ENCODE measurements at places on chromosomes 7 and 10. TPM values are rescaled to one million over a fixed set of nuclear protein-coding genes. Genes with fewer than 3 reads are reported as not detected.

DNA sequence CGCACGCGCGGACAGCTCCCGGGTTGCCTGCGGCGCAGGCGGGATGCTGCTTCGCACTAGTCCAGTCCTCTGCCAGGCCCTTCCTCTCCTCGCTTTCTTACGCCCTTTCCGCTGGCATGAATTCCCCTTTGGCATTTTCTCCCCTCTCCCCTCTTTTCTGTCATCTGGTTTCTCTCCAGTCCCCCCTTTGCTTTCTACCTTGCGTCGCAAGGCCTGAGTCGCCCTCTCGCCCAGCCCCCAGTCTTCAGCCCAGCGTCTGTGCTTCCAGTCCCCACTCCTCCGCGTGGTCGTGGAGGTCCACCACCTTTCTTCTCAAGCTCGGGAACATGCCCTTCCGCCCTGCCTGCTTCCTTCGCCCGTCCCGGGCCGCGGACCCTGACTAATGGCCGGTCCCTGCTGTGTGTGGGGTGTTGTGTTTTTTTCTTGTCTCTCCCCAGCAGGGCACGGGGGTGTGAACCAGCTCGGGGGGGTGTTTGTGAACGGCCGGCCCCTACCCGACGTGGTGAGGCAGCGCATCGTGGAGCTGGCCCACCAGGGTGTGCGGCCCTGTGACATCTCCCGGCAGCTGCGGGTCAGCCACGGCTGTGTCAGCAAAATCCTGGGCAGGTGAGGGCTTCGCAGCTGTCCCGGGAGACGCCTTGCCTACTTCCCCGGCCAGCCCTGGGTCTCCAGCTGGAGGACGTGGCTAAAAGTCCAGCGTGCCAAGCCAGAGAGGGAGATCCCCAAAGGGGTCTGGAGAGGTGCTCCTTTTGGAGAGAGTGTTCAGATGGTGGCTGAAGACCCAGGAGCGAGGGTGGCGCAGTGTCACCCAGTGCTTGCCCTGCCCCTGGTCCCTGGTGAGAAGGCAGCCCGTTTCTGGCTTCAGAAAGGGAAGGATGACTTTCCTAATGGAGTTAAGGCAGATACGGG lies 4.2 kb downstream of the PAX2 start:
- no peak for DNase-seq

- DNase-seq: no peak
Measured at GRCh38 chr7:44471436-44471835, 19.0 kb downstream of the NUDCD3 start.

- DNase-seq: no peak
Measured at GRCh38 chr7:113083816-113084495, 2.7 kb downstream of the GPR85 start.

DNA sequence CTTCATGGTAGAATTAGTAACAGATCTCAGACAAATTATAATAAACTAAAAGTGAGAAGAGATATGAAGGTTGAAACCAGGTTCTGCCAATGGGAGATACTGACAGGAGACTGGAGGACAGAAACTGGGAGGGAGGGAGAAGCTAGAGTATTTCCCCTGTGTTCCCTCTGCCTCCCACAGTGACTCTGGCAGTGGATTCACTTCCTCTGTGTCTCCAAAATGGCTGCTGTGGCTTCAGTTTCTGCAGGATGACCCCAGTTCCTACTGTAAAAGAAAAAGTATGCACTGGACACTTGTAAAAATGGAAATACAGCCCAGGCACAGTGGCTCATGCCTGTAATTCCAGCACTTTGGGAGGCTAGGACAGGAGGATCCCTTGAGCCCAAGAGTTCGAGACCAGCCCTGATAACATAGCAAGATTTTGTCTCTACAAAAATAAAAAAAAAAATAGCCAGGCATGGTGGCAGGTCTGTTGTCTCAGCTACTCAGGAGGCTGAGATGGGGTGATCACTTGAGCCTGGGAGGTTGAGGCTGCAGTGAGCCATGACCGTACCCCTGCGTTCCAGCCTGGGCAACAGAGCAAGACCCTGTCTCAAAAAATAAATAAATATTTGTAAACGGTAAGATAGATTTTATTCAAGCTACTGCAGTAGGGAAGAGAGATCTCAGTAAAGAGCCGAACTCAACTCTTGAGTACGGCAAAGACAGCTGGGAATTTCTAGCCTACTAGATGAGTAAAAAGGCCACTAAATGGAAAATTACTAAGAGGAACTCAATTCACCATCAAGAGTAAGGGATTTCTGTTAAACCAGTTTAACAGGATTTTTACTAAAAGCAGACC lies 156.6 kb upstream of the TRIM24 start:
- DNase-seq: no peak

DNA sequence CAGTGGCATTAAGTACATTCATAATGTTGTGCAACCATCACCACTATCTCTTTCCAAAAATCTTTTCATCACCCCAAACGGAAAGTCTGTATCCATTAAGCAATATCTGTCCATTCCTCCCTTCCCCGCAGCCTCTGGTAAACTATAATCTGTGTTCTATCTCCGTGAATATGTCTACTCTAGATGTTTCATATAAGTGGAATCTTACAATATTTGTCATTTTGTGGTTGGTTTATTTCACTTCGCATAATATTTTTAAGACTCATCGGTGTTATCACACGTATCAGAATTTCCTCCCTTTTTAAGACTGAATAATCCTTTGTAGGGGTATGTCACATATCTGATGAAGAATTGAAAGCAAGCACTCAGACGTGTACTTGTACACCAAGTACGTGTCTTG lies 86.0 kb upstream of the FGFR2 start:
- no peak for DNase-seq

DNA sequence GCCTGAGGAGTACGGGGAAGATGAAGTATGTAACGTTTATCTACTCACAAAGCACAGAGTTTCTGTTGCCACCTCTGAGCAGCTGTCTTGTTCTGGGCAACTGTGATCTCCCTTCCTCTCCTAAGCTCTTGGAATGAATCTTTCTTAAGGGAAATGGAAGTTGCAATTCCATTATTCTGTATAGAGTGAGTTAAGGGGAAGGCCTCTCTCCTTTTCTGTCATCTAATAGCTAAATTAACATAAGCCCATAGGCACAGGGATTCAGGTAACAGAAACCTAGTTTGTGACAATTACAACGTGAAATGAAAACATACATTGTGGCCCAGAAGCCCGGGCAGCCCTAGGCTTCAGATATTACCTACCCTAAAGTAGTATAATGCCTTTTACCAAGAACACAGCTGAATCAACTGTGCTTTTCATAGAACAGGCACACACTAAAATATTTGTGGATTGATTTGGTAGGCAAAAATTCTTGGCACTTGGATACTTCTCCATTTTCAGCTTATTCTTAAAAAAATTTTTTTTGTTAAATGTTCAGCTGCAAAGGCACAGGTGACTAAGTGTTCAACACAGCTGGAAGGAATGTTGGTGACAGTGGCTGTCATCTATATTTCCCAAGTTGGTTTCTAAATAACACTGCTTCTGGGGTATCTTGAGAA lies 3.8 kb upstream of the PDCD4 start:
- no peak for DNase-seq

Gene FAM13C
- 8.4 TPM for polyA plus RNA-seq

GRCh38 chr10:50335397-50335796 lies 84.1 kb upstream of the ASAH2 start:
- DNase-seq: no peak

Gene FAM107B
- 118 TPM for polyA plus RNA-seq

Measured in right renal pelvis (tissue), 4 donors.